ENCODE measurements at places on chromosomes 5 and 9.

- no peak for DNase-seq
Measured at GRCh38 chr5:59095480-59095879, 512.6 kb downstream of the RAB3C start.

GRCh38 chr5:132065351-132065937 lies 5.0 kb downstream of the IL3 start:
- peak; percentile 25 for DNase-seq

DNA sequence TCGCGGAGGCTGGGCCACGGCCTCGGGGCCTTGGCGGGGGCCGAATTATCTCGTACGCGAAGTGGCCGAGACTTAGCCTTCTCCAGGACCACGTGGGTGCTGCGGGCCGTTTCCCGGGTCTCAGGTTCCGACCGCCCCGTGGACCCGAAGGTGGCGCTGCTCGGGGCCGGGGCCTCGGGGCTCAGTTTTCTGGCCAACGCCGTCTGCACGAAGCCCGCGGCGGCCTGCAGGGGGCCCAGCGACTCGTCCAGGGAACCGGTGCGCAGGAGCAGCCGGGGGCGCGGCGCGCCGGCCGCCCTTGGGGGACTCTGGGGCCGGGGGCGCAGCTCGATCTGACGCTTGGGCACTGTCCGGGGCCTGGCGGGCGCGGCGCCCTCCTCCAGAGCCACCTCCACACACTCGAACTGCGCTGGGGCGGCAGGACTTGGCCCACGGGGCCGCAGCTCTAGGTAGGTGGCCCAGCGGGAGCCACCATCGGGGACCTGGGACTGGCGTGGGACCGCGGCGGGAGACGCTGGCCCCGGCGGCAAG lies 716 bp downstream of the PROB1 start:
- peak; percentile 48 for DNase-seq

- no peak for DNase-seq
Measured at GRCh38 chr9:116064970-116065369, 88.6 kb upstream of the PAPPA start.

DNA sequence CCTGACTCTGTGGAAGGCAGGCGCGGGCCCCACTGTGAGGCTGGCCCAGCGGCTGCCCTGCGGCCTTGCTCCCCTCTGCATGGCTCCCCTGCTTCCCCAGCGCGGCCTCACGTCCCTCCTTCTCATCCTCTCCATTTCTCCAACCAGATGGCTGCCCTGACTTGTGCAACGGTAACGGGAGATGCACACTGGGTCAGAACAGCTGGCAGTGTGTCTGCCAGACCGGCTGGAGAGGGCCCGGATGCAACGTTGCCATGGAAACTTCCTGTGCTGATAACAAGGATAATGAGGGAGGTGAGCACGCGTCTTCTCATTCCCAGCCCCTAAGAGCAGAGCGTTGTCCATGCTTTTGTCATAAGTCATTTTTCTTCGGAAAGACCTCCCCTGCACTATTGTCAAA lies 129.0 kb upstream of the WWC1 start:
- no peak for DNase-seq

DNA sequence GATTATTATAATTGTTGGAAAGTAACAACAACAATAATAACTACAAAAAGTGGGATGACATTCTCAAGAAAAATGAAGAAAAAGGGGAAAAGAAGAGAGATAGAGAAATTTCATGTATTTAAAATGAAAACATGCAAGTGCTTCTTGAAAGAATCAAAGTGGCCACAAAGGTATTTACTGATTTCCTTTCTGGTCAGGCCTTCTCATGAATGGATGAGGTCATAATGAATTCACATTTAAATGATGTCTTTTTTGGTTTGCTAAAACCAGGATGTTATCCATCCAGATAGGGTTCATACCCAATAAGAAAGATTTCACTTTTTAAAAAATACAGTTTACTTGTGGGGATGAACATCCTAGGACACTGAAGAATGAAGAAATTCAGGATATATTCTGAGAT lies 446.4 kb upstream of the PTGER4 start:
- DNase-seq = no peak

GRCh38 chr5:71601222-71602026 lies 14.3 kb downstream of the MCCC2 start:
- peak; percentile 32 for DNase-seq

DNA sequence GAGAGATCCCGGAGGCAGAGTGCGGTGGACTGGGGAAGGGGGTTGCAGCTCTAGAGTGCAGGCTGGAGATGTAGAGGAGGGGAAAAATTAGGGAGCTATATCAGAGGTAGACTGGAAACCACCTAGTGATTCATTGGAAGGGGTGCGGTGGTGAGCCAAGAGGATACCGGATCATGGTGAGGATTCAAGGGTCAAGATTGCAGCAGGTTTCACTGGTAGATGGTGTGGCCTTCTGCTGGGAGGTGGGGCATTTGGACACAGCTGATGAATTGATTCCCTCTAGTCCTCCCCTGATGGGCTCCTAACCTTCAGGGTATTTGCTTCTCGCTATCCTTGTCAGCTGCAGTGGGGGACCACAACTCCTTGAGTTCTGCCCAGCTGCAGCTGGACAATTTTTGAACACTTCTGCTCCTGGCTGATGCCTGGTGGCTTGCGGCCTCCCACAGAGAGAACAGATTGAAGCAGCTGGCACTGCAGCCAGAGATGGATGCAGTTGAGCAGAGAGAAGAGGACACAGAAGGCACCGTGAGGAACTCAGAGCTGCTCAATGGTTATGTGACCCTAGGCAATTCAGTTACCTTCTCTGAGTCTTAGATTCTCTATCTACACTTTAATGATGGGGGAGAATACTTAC lies 134.4 kb upstream of the ABCA1 start:
- no peak for DNase-seq

DNA sequence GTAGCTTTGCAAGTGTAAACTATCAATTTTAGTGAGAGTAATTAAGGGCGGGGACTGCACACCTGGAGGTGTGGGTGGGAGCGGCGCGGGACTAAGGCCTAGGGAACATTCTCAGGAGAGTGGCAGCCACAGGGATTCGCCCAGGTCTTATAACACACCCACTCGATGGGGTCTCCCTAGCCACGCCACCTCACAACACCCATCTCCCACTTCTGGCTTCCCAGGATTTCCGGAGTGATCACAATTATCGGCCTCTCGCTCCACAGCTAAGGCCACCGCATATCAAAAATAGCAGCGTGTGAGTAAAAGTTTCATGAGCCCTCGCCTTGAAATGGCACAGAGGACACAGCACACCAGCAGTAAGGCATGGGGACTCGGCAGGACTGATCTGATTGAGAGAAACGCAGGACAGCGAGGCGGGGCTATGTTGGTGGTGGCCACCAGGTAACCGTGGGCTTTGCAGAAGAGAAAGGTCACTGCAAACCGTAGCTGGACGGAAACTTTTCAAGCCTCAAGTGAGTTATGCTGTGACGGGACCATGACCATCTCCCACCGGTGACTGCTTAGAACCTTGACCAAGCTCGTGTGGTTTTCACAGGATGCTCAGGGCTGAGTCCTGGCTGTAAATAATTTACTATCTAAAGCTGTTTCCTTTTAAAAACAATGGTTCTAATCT lies 1.1 kb upstream of the LPAR1 start:
- DNase-seq = no peak

GRCh38 chr5:132209131-132209530 lies 18.5 kb downstream of the P4HA2 start:
- DNase-seq = no peak

DNA sequence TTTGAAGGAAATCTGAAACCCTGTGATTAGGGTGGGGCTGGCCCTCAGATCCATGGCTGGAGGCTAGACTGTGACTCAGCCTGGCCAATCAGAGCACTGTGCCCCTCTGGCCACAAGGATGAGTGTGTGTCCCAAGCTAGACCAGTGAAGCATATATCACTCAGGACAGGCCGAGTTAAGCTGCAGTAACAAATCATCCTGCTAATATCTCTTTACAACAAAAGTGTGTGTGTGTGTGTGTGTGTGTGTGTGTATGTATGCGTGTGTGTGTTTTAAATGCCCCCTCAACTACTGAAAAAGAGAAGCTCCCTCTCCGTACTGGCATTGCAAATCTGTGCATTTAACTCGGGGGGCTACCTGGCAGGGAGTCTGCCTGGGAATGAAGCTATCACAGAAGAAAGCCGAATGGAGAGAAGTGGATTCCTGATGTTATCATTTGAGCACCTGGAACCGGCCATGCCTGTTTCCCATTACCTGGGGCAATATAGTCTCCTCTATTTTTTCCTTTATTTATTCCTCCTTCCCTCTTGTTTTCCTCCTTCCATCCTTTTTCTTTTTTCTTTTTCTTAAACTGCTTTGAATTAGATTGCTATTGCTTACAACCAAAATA lies 25.6 kb downstream of the STC2 start:
- DNase-seq = no peak

GRCh38 chr5:67696446-67696845 lies 499.8 kb upstream of the CD180 start:
- no peak for DNase-seq
